Stimulated activated CD4-positive, alpha-beta T cell treated with anti-CD3 and anti-CD28 coated beads, Interleukin-2, amount 100 ng/mL, for 24 hours (primary cell): ENCODE measurements at places on chromosomes 1 and 21.

DNA sequence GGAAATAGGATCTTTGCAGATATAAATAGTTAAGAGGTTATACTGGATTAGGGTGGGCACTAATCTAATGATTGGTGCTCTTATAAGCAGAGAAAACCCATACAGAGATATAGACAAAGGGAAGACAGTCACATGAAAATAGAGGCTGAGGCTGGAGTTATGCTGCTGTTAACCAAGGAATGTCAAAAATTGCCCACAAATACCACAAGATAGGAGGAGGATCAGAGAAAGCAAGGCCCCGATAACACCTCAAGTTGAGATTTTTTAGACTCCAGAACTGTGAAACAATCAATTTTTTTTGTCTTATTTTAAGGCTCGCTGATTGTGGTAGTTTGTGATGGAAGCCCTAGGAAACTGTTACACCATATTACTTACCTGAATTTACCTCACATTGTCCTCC lies 513.2 kb downstream of the COL11A1 start:
- no peak for DNase-seq

- DNase-seq = no peak
Observed at GRCh38 chr1:215749414-215749813, 182.3 kb downstream of the KCTD3 start.

DNA sequence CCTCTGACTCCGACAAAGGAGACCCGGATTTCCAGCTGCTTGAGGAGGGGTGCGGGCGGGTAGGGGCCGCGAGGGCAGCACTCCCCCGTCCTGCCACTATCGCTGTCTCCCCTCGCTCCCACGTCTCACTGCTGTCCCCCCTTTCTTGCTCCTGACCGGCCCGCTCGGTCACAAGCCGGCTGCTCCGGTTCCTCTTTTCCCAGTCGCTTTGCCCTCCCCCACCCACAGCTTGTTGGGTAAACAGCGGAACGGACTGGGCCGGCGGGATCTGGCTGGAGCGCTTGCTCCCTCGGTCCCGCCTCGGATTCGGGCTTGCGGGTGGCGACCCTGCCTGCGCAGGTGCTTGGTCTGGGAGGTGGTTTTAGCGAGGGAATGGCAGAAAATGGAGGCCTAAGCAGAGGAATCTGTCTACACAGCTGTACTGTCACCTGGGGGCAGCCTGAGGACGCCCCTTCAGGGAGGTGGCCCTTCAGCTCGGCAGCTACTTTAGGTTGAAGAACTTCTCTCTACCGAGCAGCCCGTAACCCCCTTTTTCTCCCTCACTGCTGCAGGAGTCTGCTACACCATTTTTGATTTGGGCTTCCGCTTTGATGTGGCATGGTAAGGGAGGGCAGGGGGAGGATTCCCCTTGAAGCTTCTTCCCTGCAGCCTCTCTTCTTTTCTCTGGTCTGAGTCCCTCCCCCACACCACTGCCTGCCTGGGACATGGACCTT lies 645 bp downstream of the ATP6V0B start:
- peak; percentile 25 for DNase-seq

DNA sequence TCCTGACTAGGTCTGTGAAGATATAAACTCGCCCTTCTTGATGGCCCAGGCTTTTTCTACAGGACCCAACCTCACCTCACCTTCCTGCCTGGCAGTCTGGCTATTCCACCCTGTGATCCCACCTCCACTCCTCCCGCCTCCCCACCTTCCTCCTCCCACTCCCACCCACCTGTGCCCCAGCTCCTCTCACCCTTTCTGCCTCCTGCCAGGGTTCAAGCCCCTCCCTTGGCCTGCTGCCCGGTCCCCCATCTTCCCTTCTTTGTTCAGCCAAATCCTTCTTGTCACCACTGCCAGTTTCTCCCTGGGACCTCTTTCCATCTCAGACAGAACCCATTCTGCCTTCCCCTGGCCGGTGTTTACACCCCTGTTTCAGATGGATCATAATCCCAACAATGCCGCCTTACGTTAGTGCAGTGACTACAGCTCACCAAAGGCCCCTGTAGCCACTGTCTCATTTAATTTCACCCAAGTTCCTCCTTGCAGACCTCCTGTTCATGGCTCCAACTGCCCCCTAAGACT lies 127.5 kb upstream of the EDN2 start:
- no peak for DNase-seq

- DNase-seq = peak; percentile 17
Observed at GRCh38 chr1:7616076-7616832, 154.8 kb upstream of the VAMP3 start.

DNA sequence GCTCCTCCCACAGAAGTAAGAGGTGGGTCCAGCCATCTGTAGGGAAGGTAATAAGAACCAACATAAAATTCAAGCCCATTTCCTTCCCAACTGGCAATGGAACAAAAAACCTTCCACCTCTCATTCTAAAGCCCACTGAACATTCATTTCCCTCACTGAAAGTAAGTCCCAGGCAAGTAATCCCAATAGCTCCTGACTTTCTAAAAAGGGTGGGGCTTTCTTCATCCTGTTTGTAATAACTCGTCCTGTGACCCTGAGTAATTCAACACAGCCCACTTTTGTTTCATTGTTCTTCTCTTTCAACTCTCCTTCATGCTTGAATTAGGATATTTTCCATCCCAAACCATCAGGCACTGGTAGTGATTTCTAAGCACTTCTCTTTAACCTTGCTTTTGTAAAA lies 74.9 kb downstream of the DAB1 start:
- no peak for DNase-seq

DNA sequence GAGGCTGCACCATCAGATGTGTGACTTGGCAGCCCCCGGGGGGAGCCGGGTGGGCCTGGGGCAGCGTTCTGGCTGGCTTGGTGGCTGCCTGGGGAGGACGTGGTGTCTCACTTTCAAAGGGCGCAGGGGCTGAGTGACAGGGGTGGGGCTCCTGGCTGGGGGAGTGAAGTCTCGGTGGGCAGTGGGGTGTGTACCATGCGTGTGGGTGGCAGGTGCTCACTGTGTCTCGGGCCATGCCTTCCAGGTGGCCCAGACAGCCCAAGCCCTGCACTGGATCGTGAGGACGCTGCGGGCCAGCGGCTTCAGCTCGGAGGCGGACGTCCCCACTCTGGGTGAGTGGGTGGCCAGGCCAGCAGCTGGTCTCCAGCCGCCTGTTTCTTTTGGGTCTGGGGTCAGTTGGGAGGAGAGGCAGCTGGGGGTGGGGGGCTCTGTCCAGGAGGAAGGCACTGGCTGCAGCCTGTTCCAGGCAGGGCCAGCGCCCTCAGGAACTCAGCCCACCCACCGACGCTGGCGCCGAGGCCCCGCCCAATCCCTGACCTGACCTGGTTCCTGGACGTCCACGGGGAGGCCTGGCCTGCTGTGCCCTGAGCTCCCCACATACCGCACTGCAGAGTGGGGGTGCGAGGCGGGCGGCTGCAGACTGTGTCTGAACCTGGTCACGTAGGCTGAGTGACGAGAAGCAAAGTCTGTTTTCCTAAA lies 30.6 kb upstream of the LRRC3 start:
- DNase-seq = no peak

- no peak for DNase-seq
Observed at GRCh38 chr21:36437745-36438128, 42.2 kb downstream of the CLDN14 start.
